ENCODE measurements at places on chromosomes 3 and 15.

- H3K4me3 ChIP-seq, result no peak overlapping the region
- no peak overlapping the region for H3K27ac ChIP-seq
Measured at GRCh38 chr3:149628957-149629670, 28.7 kb downstream of the WWTR1 start.

GRCh38 chr15:45251888-45252287 is at the start of gene SLC28A2:
Gene SLC28A2 (plus strand): TSS chr15:45252234. CDS start chr15:45253216, 982 bp downstream.
- H3K4me3 ChIP-seq, result no peak within 1 kb of the TSS
- no peaks in the 10 kb centered on the region for H3K36me3 ChIP-seq
- DNase-seq, result no peak
- H3K4me1 ChIP-seq, result no peaks in the 10 kb centered on the region
- no peak within 1 kb of the TSS for H3K27ac ChIP-seq

- H3K4me3 ChIP-seq, result no peak overlapping the region
- H3K27me3 ChIP-seq, result no peaks in the 10 kb centered on the region
- H3K27ac ChIP-seq, result no peak overlapping the region
- H3K36me3 ChIP-seq, result peaks cover 62% of the 10 kb centered on the region
Measured at GRCh38 chr3:170274641-170275040, 52.4 kb downstream of the PRKCI start.

- H3K27me3 ChIP-seq, result peaks cover 18% of the 10 kb centered on the region
- no peak overlapping the region for H3K27ac ChIP-seq
- no peak overlapping the region for H3K4me3 ChIP-seq
- H3K4me1 ChIP-seq, result no peaks in the 10 kb centered on the region
Measured at GRCh38 chr15:49664716-49665115, 43.9 kb downstream of the DTWD1 start.

- no peaks in the 10 kb centered on the region for H3K36me3 ChIP-seq
- H3K27ac ChIP-seq, result no peak overlapping the region
- peaks cover 11% of the 10 kb centered on the region for H3K4me1 ChIP-seq
- no peaks in the 10 kb centered on the region for H3K27me3 ChIP-seq
Measured at GRCh38 chr3:194472290-194472920, 14.4 kb downstream of the ATP13A3 start.

GRCh38 chr3:69605867-69606266 is 133.4 kb upstream of the MITF start:
- DNase-seq, result no peak
- H3K27ac ChIP-seq, result no peak overlapping the region
- no peak overlapping the region for H3K4me3 ChIP-seq
- H3K36me3 ChIP-seq, result no peaks in the 10 kb centered on the region

GRCh38 chr3:129824926-129825541 is 68.5 kb downstream of the TMCC1 start:
- H3K4me1 ChIP-seq, result peaks cover 42% of the 10 kb centered on the region
- DNase-seq, result peak; percentile 32
- no peak overlapping the region for H3K27ac ChIP-seq
- no peaks in the 10 kb centered on the region for H3K27me3 ChIP-seq
- H3K36me3 ChIP-seq, result peaks cover 3% of the 10 kb centered on the region
- H3K4me3 ChIP-seq, result no peak overlapping the region

GRCh38 chr3:149058602-149059001 is 27.7 kb downstream of the HLTF start:
- no peak for DNase-seq
- H3K4me1 ChIP-seq, result no peaks in the 10 kb centered on the region
- H3K27me3 ChIP-seq, result no peaks in the 10 kb centered on the region

DNA sequence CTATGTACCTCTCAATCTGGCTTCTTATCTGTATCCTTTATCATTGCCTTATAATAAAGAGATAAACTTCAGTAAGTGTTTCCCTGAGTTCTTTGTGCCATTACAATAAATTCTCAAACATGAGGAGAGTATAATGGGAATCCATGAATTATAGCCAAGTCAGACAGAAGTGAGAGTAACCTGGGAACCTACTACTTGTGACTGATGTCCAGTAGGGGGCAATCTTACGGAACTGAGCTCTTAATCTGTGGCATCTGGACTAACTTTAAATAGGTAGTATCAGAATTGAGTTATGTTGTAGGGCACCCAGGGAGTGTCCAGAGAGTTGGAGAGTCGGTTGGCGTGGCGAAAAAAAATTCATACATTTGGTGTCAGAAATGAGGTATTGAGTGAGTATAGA is 542.6 kb downstream of the ZBBX start:
- no peaks in the 10 kb centered on the region for H3K27me3 ChIP-seq
- no peak overlapping the region for H3K4me3 ChIP-seq
- no peaks in the 10 kb centered on the region for H3K36me3 ChIP-seq
- no peaks in the 10 kb centered on the region for H3K4me1 ChIP-seq
- no peak for DNase-seq

DNA sequence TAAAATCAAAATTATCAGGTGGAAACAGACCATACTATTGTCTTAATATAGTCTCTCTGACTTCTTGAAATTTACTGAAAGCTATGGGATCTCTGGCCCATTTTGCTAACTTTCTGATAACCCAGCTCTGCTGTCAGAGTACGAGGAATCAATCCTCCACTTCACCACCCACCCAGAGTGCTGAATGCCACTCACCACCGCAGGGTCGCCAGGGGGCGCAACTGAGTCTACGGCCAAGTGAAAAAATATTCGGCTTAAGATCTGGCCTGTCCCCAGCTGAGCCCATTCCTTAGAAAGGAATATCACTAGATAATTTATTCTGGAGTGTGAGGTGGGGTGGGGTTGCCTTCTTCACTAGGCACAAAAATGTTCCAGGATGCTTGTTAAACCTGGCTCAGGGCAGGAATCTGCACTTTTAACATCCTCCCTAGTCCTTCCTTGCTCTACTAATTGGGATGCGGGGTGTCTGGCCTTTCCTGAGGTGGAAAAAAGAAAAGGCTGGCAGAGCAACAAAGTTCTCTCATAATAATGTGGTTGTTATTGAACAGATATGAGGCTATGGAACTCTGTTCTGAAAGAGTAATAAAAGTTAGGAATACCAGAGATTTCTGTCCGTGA is 520.6 kb downstream of the MFSD1 start:
- H3K4me3 ChIP-seq, result no peak overlapping the region
- no peaks in the 10 kb centered on the region for H3K27me3 ChIP-seq
- peak; percentile 2 for DNase-seq
- H3K27ac ChIP-seq, result no peak overlapping the region
- H3K36me3 ChIP-seq, result no peaks in the 10 kb centered on the region
- no peaks in the 10 kb centered on the region for H3K4me1 ChIP-seq

DNA sequence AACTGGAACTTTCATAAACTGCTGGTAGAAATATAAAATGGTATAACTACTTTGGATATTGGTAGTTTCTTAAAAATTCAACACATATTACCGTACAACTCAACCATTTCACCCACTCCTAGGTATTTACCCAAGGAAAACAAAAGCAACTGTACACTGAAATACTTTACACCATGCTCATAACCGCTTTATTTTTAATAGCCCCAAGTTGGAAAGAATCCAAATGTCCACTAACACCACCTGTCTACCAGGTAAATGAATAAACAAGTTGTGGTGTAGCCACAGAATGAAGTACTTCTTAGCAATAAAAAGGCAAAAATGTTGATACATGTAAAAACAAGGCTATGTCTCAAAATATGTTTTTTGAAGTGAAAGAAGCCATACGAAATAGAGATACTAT is 215.9 kb upstream of the PEX5L start:
- H3K4me1 ChIP-seq, result no peaks in the 10 kb centered on the region
- H3K27ac ChIP-seq, result no peak overlapping the region
- H3K36me3 ChIP-seq, result no peaks in the 10 kb centered on the region

DNA sequence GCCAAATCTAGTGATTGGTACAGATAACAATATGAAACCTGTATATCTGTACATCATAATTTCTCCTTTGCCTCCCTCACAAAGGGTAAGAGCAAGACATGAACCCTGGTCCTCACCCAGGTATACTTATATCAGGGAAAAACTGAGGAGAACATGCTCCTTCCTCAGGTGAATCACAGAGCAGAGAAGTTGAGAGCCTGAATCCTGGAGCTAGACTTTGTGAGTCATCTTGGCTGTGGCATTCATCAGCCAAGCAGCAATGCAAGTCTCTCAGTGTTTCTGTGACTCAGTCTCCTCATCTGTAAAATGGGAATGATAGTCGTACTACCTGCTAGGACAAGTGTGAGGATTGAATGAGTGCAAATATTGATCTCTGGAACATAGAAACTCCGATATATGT is 165.7 kb upstream of the ADAMTS9 start:
- no peak for DNase-seq
- no peaks in the 10 kb centered on the region for H3K36me3 ChIP-seq
- no peaks in the 10 kb centered on the region for H3K4me1 ChIP-seq
- no peaks in the 10 kb centered on the region for H3K27me3 ChIP-seq

DNA sequence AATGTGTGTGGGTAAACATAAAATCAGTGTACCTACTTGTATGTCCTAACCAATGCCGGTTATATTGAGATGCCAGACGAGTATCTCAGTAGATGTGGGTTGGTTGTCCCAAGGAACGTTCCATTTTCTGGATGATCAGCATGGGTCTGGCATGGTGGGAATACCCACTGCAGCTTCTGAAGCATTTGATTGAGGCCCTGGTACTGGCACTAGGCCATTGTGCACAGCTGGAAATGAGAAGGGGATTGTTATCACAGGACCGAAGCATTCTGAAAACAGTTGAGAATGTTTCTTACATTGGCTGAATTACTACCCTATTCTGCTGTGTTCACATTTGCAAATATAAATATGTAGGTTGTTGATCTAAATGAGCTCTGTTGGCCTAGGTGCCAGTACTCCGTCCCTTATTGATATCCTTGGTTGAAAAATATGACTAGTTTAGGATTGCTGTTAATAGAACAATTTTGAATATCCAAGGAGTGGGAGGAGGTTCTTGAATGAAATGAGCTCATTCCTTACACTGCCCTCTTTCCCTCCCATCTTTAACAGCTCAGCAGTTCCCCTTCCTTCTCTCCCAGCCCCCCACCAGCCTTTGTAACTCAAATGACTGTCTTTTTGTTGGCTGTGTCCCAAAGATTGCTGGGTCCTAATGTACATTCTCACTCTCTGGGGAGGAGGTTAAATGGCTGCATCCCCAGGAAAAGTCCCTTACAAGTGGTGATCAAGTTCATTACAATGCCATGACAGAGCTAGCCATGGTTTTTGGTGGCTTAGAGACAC is 293.3 kb upstream of the TPM1 start:
- no peak for DNase-seq
- no peaks in the 10 kb centered on the region for H3K4me1 ChIP-seq
- H3K36me3 ChIP-seq, result no peaks in the 10 kb centered on the region
- H3K27ac ChIP-seq, result no peak overlapping the region
- H3K27me3 ChIP-seq, result no peaks in the 10 kb centered on the region

- H3K27ac ChIP-seq, result no peak overlapping the region
- H3K4me1 ChIP-seq, result no peaks in the 10 kb centered on the region
- H3K4me3 ChIP-seq, result no peak overlapping the region
- DNase-seq, result no peak
- H3K27me3 ChIP-seq, result peaks cover 12% of the 10 kb centered on the region
Measured at GRCh38 chr3:127193775-127194174, 844 bp downstream of the PRR23E start.

- no peak overlapping the region for H3K4me3 ChIP-seq
- no peak for DNase-seq
- H3K27me3 ChIP-seq, result peaks cover 8% of the 10 kb centered on the region
- no peaks in the 10 kb centered on the region for H3K36me3 ChIP-seq
- no peak overlapping the region for H3K27ac ChIP-seq
- no peaks in the 10 kb centered on the region for H3K4me1 ChIP-seq
Measured at GRCh38 chr3:64093825-64094712, 70.8 kb upstream of the PSMD6 start.

- H3K4me3 ChIP-seq, result no peak overlapping the region
- H3K27me3 ChIP-seq, result no peaks in the 10 kb centered on the region
- no peaks in the 10 kb centered on the region for H3K4me1 ChIP-seq
- H3K36me3 ChIP-seq, result no peaks in the 10 kb centered on the region
- H3K27ac ChIP-seq, result no peak overlapping the region
- DNase-seq, result no peak
Measured at GRCh38 chr3:65828706-65829105, 210.0 kb downstream of the MAGI1 start.

DNA sequence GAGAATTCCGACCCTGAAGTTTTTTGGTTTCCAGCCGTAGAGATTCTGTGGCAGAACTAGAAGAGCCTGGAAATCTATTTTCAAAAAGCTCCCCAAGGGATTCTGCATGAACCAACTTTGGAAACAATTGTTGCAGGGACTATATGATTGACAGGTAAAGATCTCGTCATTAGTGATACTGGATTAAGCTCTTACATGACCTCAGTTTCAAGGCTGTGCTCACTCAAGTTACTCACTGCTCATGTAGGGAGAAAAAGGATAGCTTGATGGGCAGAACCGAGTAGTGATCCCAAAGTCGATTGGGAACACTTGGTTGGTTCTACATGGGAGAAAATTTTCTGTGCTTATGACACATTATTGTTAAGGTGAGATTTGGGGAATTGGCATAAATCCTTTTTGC is 142.3 kb upstream of the RASGRP1 start:
- DNase-seq, result no peak
- no peak overlapping the region for H3K4me3 ChIP-seq
- H3K27me3 ChIP-seq, result peaks cover 6% of the 10 kb centered on the region
- H3K4me1 ChIP-seq, result no peaks in the 10 kb centered on the region
- no peak overlapping the region for H3K27ac ChIP-seq
- H3K36me3 ChIP-seq, result no peaks in the 10 kb centered on the region

- no peak for DNase-seq
- H3K4me3 ChIP-seq, result no peak overlapping the region
- H3K27ac ChIP-seq, result no peak overlapping the region
- H3K4me1 ChIP-seq, result no peaks in the 10 kb centered on the region
Measured at GRCh38 chr3:181530584-181530983, 181.1 kb upstream of the SOX2 start.

DNA sequence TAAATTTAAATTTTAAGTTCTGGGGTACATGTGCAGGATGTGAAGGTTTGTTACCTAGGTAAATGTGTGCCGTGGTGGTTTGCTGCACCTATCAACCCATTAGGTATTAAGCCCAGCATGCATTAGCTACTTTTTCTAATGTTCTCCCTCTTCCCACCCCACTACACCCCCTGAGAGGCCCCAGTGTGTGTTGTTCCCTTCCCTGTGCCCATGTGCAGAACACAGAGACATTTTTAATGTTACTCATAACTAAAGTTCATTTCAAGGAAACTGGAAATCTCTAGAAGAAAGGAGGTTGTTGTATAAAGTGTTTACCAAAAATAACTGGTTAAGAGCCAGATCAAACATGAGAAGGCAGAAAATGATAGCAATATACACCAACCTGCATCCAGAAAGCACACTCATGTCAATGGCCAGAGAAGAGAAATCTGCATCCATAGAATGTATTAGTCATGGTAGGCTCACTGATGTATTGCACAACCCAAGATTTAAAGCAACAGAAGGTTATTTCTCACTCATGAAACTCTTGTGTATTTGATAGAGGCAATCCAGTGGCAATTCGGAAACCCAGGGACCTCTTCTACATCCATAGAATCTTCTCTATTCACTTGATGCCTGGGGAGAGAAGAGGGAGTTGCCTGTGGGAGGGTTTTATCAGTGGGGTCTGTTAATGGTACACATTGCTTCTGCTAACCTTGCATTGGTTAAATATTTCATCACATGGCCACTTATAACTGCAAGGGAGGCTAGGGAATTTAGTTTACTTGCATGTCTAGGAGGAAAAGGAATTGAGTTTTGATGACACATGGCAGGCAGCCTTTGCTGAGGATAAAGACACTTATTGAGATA is 321.9 kb upstream of the RASGRP1 start:
- H3K4me1 ChIP-seq, result no peaks in the 10 kb centered on the region
- H3K27ac ChIP-seq, result no peak overlapping the region
- H3K4me3 ChIP-seq, result no peak overlapping the region
- no peaks in the 10 kb centered on the region for H3K36me3 ChIP-seq

Data from stimulated activated naive B cell treated with anti-CD40 and anti-IgM and Interleukin-4, amounts not matched to agents 10 μg/mL and 1 μg/mL and 100 μg/mL, for 72 hours (primary cell).